Stromal cell of bone marrow (primary cell): ENCODE measurements at places on chromosomes 5 and 9.
A peak's percentile ranks its signal among the peaks of the same experiment; 100 is the strongest.

GRCh38 chr5:139631520-139632165, 16.5 kb upstream of the CXXC5 start:
- no peak for DNase-seq

DNA sequence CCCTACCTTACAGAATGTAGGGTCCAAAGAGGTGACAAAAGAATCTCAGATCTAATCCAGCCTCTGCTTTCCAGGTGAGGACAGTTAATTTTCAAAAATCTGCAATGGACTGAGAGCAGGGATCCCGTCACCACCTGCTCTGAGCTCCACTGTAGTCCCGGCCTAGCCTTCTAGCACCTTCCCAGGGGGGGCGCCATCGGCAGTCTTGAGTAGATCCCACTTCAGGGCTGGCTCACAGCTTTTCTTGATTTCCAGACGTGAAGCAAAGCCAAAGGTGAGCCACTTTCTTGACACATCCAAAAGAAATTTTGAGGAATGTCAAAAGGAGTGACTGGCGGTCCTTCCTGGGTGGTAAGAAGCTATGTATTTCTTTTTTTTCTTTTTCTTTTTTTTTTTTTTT, 114.1 kb downstream of the SYK start:
- peak; percentile 13 for DNase-seq

DNA sequence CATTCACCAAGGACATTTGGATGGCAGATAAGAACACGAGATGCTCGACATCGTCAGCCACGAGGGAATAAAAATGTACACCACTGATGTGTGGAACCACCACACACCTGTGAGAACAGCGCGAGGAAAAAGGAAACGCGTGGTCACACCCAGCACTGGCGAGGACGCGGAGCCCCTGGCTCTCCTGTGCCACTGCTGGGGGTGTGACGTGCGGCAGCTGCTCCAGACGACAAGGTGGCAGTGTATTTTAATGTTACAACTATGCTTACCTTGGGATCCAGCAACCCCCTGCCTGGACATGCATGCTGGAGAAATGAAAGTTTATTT, 13.6 kb upstream of the CEP72 start:
- DNase-seq, result no peak

- peak; percentile 5 for DNase-seq
Observed at GRCh38 chr5:124236361-124237205, 509.9 kb downstream of the ZNF608 start.

GRCh38 chr5:93503598-93504067, 77.4 kb downstream of the NR2F1-AS1 start:
- DNase-seq, result peak; percentile 84

- no peak for DNase-seq
Observed at GRCh38 chr9:4563105-4563504, 72.8 kb downstream of the SLC1A1 start.

- DNase-seq, result peak; percentile 12
Observed at GRCh38 chr5:91443023-91443422, 59.9 kb upstream of the ARRDC3 start.

DNA sequence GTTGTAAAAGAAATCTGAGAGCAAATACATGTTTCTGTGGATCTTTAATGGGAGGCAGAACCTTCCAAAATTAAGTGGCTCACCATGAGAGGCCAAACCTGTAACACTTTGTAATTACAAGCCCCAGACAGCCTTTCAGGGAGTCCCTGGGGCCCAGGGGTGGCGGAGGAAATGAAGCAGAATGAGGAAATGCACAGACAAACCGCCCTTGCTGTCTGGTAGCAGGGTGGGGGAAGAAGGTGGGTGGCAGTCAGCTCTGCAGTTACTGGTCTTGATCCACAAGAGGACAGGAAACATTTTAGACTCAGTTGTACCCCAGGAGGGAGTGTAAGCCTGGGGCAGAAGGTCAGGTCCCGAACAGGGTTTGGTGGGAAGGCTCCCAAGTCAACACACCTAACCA, 6.5 kb downstream of the ARL14EPL start:
- DNase-seq, result no peak

DNA sequence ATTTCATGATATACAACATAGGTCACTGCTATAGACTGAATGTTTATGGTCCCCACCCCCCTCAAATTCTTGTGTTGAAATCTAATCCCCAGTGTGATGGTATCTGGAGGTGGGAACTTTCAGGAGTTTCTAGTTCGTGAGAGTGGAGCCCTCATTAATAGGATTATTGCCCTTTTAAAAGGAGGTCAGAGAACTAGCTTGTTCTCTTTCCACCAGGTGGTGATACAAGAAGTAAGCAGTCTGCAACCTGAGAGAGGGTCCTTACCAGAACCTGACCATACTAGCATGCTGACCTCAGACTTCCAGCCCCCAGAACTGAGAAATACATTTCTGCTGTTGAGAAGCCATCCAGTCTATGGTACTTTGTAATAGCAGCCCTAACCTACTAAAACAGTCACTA, 33.3 kb downstream of the TMEM161B start:
- DNase-seq, result no peak

DNA sequence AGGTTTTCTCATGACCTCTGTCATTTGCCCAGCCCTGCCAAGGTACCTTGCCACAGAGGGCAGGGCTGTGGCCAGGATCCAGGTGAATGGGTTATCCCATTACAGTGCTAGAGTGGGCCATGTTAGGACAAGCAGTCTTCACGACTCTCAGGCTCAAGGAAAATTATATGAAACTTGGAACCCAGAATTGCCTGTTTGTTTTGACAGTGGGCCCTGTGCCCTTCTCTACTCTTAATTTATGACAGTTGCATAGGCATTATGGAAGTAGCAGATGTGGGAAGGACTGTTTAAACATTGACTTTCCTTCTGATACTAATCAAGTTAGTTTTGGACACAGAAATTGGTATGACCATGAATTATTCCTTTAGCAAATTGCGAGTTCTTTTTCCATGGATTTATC, 41.7 kb downstream of the ITGA2 start:
- DNase-seq, result no peak

GRCh38 chr5:150609843-150610584, 30.4 kb upstream of the SYNPO start:
- no peak for DNase-seq

DNA sequence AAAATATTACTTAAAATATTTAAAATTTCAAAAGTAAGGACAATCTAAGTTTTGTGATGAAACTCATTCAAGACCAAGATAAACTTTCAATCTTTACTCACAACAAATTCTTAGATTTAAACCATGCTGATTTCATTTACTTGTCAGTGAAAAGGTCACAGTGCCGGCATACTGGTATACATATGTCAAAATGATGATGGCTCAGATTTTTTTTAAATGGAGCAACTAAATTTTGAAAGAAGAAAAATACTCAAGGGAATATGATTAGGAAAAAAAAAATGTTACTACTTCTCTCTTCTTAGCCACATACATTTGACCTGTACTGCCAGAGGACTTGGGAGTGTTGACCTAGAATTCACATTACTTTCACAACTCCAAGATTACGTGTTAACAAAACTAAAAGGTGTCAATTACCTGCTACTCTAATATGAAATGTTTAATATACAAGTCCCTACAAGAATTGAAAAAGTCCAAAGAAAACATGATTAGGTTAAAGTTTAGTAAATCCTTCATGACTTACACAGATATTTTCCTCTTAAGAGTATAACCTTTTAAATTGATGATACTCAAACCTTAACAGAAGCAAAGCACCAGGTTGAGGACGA, 4.6 kb downstream of the EFNA5 start:
- no peak for DNase-seq

DNA sequence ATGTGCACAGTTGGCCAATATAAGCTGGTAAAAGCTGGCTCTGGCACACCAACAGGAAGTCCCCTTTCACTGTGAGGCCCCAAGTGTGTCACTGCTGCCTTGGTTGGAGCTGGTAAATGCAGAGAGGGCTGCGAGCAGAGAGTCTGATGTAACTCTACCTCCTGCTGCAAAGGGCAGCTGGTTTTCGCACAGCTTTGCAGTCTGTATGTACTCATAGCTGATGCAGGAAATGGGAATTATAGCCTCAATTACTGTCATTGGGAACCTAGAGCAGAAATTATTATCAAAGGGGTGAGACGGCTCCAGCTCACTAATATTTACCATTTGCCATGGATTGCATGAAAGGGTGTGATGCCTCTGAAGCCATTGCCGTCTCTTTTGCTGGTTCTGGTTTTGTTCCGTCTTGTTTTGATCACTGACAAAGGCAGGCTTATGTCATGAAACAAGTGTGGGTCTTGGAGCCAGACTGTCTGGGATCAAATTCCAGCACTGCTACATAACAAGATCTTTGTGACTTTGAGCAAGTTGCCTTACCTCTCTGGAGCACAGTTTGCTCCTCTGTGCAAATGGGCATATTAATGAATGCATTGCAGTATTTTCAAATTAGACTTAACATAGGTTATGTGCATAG, 124.3 kb upstream of the SLC25A48 start:
- DNase-seq, result no peak

GRCh38 chr9:132730054-132731033, 60.1 kb downstream of the GTF3C4 start:
- no peak for DNase-seq

- DNase-seq, result no peak
Observed at GRCh38 chr9:93260263-93261066, 76.5 kb downstream of the WNK2 start.

- DNase-seq, result no peak
Observed at GRCh38 chr5:131786036-131786435, 10.8 kb downstream of the FNIP1 start.

DNA sequence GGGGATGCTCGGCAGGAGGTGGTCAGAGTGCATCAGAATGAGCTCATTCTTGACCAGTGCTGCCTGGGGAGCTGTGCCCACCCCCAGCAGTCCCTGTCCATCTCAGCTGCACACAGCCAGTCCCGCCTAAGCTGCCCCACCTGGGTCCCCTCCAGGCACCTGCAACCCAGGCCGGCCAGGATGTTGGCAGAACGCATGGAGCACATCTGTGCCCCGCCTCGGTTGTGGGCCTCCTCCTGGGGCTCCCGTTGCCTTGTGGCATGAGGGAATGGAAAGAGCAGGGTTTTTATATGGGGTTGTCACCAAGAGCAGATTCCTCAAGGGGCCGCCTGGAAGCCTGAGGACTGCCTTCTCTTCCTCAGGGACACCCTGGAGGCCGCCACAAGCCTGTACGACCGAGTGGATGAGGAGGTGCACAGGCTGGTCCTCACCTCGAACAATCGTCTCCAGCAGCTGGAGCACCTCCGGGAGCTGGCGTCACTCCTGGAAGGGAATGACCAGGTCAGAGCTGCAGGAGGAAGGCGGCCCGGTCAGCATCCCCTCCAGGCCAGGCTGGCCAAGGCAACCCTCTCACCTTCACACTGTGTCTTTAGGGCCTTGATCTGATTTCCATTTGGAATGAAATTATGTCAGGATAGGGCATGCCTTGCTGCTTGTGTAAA, 34.8 kb upstream of the LRRC14B start:
- DNase-seq, result no peak

DNA sequence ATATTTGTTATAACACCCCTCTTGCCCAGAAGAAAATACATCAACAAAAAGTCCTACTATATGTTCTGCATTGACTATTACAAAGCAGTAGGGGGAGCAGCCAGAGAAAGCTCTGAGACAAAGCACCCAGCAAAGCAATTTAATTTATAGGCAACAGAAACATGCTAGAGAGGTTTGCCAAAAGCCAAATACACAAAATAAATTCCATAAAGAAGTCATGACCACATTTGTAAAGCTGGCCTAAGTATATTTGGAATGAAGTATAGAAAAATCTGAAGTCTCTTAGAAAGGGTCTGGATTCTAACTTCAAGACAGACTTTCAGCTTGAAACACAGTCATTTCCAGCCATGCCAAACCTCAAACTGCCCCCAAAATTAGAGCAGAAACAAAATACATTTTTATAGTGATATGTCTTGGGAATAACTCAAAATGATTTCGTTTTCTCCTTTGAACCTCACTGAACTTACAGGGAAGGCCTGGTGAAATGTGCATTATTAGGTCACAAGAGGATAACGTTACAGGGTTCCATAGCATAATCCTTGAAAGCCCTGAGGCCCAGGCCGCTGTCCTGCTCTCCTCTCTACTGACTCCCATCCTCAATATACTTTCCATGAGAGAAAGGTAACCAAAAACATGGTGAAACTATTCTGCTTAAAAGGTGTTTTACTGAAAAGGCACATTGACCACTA, 451.8 kb downstream of the RAB3C start:
- no peak for DNase-seq

GRCh38 chr5:110726249-110727024, at the start of gene TMEM232:
TSS of gene TMEM232 (minus strand) at chr5:110726671. CDS start at chr5:110667352, 59,319 bp downstream.
- DNase-seq, result peak; percentile 52

- no peak for DNase-seq
Observed at GRCh38 chr5:33227746-33228145, 213.0 kb upstream of the TARS1 start.

GRCh38 chr5:26889815-26890214, 148.6 kb downstream of the CDH9 start:
- DNase-seq, result no peak

- DNase-seq, result no peak
Observed at GRCh38 chr5:74019923-74020322, 393.9 kb downstream of the ARHGEF28 start.

DNA sequence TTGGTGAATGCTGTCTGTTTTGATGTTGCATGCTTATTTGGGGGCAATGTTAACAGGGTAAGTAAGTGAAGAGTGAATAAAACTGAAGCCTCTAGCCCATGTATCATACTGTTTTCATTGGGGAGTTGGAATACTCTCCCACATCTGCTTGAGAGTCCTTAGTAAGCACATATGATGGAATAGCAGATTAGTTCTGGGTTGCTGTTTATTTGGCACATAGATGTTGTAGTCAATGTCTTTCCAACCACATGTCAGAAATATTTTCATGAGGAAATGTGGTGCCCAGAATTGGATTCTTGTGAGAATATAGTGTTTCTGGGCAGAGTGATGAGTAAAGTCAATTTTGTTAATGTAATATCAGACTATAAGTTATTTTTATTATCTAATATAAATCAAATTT, 611.7 kb upstream of the FTMT start:
- DNase-seq, result no peak

- peak; percentile 76 for DNase-seq
Observed at GRCh38 chr5:150540615-150541396, 32.9 kb downstream of the NDST1 start.

DNA sequence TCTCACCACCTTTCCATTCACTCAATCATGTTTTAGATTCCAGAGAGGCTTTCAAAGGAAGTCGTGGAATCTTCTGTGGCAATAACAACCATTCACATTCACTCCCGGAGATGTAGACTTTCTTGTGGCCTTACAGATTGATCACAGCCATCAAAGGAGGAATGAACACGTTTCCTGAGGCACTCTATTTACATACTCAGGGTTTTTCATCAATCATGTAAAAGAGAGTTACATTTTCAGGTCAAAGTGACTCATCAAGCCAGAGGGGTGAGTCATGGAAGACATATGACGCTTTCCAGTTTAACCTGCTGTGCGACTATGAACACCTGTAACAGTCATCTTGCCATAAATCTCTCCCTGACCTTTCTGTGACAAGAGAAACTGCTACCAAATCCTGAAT, 39.3 kb upstream of the RAD23B start:
- no peak for DNase-seq

- no peak for DNase-seq
Observed at GRCh38 chr9:21709464-21710058, 92.9 kb upstream of the MTAP start.

GRCh38 chr5:160970605-160971191, 118.7 kb upstream of the ATP10B start:
- DNase-seq, result no peak
